ENCODE measurements at places on chromosomes 13 and 19.

DNA sequence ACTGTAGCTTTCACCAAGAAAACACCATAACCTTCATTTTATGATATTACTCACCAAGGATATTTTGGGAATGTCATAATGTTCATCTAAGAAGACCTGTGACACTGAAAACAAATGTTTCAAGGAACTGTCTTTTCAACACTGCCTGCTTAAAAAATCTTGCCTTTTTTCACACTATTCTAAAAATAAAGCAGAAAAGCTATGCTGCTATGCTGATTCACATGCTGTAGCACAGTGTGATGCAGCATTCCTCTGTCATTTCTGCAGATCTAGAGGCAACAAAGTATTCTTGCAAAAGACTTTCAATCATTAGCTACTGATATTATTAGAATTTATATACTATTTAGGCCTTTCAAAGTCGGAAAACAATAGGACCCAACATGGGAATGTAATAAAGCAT, 525.7 kb downstream of the UQCRFS1 start:
- no peak for DNase-seq

DNA sequence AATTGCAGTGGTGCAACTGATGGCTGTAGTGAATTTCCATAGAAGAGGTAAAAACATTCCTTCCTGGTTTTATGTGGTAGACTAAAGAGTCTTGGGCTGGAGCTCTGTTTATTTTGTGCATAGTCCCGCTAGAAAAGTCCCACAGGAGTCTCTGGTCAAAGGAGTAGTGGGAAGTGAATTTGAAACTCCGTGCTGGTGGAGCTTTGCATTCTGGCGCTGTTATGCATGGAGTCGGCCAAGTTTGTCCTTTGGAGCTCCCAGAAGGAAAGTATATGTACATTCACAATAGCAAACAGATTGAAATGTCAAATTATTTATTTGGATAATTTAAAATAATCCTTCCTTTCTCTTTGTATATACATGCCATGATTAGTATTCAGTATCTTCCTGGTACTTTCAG, 296.5 kb downstream of the LMO7 start:
- DNase-seq = no peak

DNA sequence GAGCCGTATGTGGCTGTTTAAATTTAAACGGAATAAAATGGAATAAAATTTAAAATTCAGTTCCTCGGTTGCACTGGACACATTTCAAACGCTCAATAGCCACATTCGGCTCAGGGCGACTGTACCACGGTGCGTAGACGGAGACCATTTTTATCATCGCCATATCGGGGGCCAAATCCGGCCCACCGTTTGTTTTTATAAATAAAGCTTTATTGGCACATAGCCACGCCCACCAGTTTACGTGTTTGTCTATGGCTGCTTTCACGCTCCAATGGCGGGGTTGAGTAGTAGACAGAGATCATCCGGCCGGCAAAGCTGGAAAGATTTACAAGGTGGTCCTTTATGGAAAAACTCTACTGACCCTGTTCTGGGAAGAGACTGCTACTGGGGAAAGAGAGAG, 33.0 kb downstream of the PTPRS start:
- DNase-seq = no peak

GRCh38 chr19:54682306-54682856, 19.6 kb downstream of the LILRB4 start:
- no peak for DNase-seq

GRCh38 chr19:33794683-33795369, 1.8 kb upstream of the KCTD15 start:
- no peak for DNase-seq

DNA sequence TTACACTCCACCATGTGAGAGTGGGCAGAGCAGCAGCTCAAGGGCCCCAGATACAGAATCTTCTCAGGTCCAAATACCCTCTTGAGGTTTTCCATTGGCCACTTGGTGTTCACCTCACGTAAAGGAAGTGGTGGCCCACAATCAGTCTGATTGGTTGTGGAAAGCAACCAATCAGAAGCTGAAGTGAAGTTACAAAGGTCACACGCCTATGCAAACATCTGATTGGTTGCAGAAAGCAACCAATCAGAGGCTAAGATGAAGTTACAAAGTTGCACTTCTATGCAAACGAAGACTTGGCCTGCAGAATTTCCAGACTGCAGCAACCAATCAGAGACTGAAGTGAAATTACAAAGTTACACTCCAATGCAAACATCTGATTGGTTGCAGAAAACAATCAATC, 14.3 kb upstream of the TM9SF2 start:
- no peak for DNase-seq

Data from glutamatergic neuron (in vitro differentiated cells).